DMS79 treated with DMSO at 0.1 percent for 48 hours (cell line): ENCODE measurements at places on chromosomes 11 and 22.

GRCh38 chr11:26777372-26777808 lies 55.5 kb upstream of the SLC5A12 start:
- DNase-seq = no peak

- no peak for DNase-seq
These were observed 333.3 kb downstream of the MIAT start for GRCh38 chr22:26990503-26991189.

GRCh38 chr11:115421992-115422689 lies 82.1 kb downstream of the CADM1 start:
- DNase-seq = no peak

DNA sequence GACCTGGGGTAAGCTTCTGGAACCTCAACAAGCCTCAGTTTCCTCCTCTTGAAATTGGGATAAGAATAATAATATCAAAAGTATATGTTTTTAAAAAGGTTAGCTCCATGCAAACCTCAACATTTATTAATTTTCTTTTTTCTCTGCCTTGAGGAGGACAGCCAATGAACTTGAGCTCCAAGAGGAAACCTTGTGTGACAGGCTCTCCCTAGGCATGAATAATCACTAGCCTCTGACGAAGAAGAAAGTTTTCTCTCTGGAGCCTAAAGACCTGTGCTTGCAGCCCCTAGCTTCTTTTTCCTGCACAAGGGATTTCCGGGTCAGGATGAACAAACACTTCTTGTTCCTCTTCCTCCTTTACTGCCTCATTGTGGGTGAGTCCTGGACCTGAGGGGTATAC lies at the start of gene PATE3:
PATE3 (plus strand) TSS at position 301 of the 400 bp plus-strand sequence; CDS start at position 326, 25 bp downstream.
- no peak for DNase-seq

DNA sequence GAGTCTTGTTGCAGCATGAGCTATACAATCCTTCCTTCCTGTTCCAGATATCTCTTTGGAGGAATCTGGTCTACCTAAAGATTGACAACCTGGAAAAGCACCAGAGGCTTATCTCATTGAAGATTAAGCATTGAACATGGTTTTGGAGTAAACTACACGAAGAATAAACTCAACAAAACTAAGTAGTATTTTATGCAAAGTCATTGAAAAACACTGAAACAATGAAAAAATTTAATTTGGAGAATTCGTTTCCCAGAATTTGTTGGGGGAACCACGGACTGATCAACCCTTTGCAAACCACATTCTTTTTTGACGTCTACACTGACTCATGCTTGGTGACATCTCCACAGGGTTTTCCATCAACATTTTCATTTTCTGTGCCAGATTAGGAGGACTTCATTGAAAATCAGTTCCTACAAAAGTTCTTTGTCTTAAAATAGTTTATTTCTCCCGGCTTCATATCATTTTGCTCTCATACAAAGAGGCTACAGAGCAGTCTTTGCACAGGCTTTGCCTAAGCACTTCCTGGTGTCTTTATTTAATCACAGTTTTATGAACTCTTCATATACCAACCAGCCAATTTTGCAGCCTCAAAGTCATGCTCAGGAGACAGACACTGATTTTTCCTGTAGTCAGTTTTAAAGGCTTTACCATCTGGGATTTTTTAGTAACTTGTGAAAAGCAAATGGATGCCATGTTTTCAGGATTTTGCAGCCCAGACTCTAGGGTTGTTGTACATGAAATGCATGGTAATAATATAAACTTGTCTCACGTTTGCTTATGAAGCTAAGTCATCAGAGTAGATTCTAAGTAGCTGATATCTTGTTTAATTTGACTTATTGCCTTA lies 186.3 kb downstream of the C11orf91 start:
- DNase-seq = no peak

DNA sequence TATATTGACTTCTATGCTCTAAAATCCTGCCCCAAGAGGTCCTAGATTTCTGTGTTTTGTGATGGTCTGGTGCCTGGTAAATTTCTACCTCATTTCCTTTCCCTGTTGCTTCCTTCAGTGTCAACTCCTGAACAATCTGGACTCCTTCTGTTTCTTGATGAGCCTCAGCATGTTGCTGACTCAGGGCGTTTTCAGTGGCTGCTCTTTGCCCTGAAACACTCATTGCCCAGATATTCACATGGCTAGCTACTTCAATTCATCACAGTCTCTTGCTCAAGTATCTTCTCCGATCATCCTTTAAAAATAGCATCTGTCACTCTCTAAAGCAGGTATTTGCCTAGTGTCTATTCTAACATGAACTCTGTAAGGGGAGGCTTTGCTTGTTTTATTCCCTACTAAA lies 526.3 kb upstream of the RAG2 start:
- DNase-seq = no peak

GRCh38 chr22:41230401-41230785 lies 10.3 kb downstream of the CHADL start:
- DNase-seq = no peak
